ENCODE measurements at places on chromosomes 5 and 9.
A peak's percentile ranks its signal among the peaks of the same experiment; 100 is the strongest.

GRCh38 chr5:112004867-112005622, 248.1 kb upstream of the NREP start:
- DNase-seq: no peak

- peak; percentile 77 for DNase-seq
Observed at GRCh38 chr9:131885144-131885609, 145.3 kb upstream of the RAPGEF1 start.

- no peak for DNase-seq
Observed at GRCh38 chr9:88007291-88007650, 32.9 kb upstream of the CDK20 start.

GRCh38 chr5:71483355-71483754, 27.9 kb downstream of the BDP1 start:
- no peak for DNase-seq

GRCh38 chr5:9094582-9094981, 451.3 kb downstream of the SEMA5A start:
- no peak for DNase-seq

DNA sequence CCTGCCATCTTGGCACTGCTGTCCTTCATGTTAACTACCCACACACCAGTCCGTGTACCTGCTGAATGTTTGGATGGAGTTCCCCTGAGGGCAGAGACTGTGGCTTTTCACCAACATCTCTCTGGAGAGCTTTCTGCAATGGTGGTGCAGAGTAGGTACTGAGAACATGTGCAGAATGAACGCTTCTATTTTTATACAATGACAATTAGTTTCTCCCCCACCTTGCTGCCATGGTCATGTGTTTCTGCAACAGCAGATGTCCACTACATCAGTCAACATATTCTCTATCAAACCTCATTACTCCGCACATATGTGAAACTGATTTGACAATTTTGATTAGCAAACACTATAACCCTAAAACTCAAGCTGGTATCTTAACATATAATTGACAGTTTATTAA, 14.5 kb downstream of the PTCH1 start:
- DNase-seq: no peak

GRCh38 chr5:90865180-90865579, 306.6 kb downstream of the ADGRV1 start:
- DNase-seq: no peak

GRCh38 chr9:79000230-79001002, 571.3 kb upstream of the TLE4 start:
- DNase-seq: no peak

- no peak for DNase-seq
Observed at GRCh38 chr5:119954106-119954505, 324.7 kb downstream of the FAM170A start.

GRCh38 chr5:149445739-149446369, 66.8 kb upstream of the IL17B start:
- no peak for DNase-seq

DNA sequence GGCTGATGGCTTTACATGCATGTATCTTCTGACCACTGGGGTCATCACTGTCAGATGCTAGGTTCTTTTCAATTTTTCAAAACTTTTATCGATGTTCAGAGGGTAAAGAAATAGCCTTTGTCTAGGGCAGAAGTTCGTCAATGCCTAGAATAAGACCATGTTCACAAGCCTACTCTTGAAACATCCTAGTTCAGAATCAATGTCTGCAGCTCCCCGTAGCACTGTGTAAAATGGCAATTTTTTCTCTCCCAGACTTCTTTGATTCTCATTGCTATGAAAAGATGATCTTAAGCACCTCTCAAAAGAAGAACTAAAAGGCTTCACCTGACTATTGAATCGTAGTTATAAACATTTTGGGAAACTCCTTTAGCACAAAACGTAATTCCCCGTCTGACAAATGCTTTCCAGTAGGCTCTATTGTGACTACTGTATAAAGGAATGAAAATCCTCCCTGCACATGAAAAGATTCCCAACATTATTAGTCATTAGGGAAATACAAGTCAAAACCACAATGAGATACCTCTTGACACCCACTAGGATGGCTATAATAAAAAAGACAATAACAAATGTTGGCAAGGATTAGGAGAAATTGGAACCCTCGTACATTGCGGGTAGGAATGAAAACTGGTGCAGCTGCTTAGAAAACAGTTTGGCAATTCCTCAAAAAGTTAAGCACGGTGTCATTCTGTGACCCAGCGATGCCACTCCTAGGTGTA, 263.5 kb downstream of the ARHGAP26 start:
- no peak for DNase-seq

DNA sequence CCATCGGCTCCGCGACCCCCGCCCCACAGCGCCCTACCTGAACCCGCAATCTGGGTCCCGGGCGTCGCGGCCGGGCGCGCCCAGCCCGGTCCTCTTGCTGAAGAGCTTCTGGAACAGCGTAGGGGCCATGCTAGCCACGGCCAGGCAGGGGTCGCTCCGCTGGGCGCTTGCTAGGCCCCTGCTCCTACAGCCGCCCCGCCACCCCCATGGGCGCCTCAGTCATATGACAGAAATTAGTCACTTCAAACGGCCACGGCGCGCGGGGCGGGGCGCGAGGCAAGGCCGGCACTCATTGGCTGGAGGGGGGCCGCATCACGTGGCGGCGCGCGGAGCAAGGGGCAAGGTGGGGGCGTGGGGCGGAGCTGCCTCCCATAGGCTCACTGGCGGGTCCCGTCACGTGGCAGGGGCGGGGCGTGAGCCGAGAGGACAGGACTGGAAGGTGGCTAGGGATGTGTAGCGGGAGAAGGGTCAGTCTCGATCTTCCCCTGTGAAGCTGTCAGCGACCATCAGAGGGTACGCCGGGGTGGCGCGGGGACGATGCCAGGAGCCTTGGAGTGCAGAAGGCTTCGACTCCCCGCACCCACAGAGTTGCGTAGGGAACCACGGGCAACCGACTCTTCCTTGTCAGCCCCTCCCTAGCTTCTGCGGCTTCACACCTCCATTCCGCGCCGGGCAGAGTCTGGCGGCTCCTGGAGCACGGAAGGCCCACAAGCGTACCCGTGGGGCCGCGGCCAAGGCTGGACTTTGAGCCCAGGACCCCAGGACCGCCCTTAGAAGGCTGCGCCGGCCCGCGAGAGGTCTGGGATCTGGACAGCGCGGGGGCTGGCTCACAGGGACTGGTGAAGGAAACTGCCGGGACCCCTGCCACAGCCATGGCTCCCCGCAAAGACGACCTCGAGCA, at the start of gene FNIP1:
Gene FNIP1, minus strand, starts transcription at position 225 of the 901 bp plus-strand sequence. Its CDS starts 96 bp downstream, at position 129.
- DNase-seq: peak; percentile 96

- DNase-seq: peak; percentile 12
Observed at GRCh38 chr5:10355071-10355889, 1.8 kb downstream of the MARCHF6 start.

GRCh38 chr9:109918339-109919163, 138.6 kb downstream of the PALM2AKAP2 start:
- DNase-seq: peak; percentile 41

GRCh38 chr9:107710546-107710945, 221.0 kb upstream of the KLF4 start:
- DNase-seq: no peak

GRCh38 chr9:15873573-15874177, 320.8 kb downstream of the CCDC171 start:
- DNase-seq: peak; percentile 58

GRCh38 chr9:130661451-130662098, 2.8 kb upstream of the PRDM12 start:
- DNase-seq: no peak

GRCh38 chr9:4413856-4414255, 76.4 kb upstream of the SLC1A1 start:
- DNase-seq: no peak

- no peak for DNase-seq
Observed at GRCh38 chr5:122697191-122697590, 77.7 kb upstream of the SNX2 start.

GRCh38 chr9:137366445-137366810, 56.5 kb downstream of the EXD3 start:
- DNase-seq: no peak

DNA sequence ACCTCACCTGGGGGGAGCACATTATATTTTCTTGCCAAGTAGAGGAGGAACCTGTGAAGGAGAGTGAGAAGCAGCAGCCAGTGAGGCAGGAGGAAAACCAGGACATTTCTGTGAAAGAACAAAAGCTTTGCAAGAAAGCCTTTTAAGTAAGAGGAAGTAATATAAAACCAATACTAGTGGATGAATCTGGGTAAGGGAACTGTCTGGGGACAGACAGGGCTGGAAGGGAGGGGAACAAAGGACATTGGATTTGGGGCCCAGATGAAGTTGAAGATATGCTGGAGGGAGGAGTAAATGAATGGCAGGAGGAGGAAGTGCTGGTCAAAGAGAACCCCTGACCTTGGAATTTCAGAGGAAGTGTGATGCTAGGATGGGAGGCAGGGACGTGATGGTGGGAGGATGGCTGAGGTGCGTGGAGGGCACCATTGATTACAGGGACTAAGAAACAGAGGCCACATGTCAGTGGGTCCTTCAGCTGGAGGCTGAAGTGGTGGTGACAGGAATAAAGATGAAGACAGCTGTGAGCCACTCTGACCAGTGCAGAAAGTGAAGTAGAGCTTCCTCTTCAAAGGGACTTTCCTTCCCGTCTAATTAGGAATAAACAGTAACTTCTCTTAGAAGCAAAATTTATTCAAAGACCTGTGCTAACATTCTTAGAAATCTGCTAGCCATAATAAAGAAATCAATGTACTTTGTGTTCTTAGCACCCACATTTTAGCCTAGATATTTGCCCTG, 43.5 kb upstream of the FABP6 start:
- DNase-seq: no peak

DNA sequence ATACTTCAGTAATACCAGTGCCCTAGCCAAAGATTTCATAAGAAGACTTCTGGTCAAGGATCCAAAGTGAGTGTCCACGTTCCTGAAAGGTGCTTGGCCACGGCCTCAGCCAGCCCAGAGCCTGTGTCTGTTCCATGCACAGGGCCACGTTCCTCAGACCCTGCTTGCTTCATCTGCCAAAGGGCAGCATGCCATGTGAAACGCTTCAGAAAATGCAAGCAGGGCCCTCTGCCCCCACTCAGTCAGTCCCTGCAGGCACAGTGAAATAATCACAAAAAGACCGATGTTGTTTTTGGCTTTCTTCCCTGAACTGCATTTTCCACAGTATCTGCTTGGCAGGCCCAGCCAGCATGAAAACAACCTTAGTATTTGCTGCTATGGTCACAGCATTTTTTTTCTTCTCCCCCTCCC, 85.5 kb upstream of the CTSL start:
- peak; percentile 24 for DNase-seq

GRCh38 chr5:133943475-133943817, 25.0 kb downstream of the C5orf15 start:
- DNase-seq: no peak

DNA sequence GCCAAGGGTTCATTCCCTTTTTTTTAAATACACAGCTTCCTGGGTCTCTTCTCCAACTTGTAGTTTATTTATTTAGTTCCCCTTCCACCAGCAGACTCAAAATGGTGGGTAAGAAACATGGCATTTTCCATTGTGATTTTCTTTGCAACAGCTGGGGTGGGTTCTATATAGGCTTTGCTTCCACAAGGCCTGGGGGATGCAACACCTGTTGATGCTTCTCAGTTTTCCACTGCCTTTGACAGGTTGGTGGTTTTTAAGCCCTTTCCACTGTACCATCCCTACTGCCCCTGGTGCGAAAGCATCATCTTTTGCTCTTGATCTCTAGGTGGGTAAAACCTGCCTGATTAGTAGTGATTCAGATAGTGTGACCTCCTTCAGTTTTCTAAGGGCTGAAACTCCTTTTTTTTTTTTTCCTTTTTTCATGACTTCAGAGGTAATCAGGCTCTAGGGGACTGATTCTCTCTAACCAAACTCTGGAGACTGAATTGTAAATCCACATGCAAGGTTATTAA, 8.5 kb downstream of the KDM3B start:
- no peak for DNase-seq

DNA sequence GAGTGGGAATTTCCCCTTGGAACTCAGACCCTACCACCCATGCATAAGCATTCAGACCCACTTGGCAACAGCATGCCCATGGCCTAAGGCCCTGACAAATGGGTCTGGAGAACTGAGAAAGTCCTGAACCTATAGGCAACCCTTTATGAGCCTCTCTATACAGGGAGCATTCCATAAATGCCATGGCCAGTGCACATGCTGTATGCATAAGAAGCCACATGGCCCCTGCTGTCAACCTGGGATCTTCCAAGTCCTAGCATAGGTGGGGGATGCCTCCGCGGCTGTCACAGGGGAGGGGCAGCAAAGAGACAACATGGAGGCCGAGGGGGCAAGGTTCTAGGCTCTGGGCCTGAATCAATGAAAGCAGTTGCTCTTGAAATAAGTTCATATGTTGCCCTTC, 8.2 kb upstream of the NIPAL4 start:
- DNase-seq: no peak

DNA sequence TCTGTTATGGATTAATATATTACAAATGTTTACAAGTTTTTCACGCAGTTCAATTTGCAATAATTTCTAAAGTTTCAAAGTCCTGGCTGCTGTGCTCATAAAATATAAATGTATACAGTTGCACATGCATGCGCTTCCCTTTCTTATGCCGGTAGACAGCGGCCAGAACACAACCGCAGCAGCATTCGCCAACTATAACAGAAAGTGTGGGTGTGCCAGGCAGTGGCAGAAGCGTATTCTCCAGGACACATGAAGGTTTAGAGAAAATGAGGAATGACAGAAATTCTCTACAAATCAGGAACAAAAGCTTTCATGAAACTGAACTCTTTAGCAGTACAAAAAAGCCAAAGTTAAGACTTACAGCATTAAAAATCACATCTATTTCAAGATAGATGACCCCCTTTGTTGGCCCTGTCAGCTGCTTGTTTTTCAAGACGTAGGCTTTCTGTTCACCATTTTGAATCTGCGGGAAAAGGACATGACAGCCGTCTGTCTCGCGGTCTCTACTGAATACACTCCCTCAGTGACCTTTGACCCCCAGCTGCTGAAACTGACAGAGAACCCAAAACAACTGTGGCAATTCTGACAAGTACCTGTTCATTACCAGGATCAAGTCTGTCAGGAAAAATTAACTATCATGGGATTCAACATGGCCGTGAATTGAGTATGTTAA, 252.2 kb downstream of the SLF1 start:
- DNase-seq: no peak

DNA sequence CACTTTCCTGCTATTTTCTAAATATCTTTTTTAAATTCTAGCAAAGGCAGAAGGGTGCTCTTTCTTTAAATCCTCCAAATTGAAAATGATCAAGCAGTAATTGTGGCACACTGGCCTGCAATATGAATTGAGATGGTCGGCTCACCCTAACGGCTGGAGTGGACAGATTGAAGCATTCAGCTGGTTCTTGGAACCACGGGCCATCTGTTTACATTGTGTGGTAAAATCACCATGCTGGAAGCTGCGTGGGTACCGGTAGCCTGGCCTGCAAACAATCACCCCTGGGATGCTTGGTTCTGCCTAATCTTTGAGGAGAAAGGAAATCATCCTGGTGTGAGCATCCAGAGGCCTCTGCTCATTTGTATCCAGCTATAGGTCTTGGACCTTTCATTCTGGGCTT, 289.3 kb downstream of the ZNF608 start:
- no peak for DNase-seq

GRCh38 chr5:170302653-170303501, 5.3 kb upstream of the LCP2 start:
- DNase-seq: no peak

Measured in NCI-H345 (cell line).